Thoracic aorta endothelial cell (primary cell): ENCODE measurements at places on chromosomes 3 and 15. TPM values are rescaled to one million over a fixed set of nuclear protein-coding genes. Genes with fewer than 3 reads are reported as not detected.

The CHRNA7 gene
- 1.0 and 4.1 TPM in 2 replicates for total RNA-seq

The CKMT1B gene
- total RNA-seq, result not detected in 2 replicates

The ROPN1 gene
- total RNA-seq, result not detected in 2 replicates

The HESX1 gene
- total RNA-seq, result 0.40 and 0.43 TPM in 2 replicates
